ENCODE measurements at places on chromosomes 12 and 14.

DNA sequence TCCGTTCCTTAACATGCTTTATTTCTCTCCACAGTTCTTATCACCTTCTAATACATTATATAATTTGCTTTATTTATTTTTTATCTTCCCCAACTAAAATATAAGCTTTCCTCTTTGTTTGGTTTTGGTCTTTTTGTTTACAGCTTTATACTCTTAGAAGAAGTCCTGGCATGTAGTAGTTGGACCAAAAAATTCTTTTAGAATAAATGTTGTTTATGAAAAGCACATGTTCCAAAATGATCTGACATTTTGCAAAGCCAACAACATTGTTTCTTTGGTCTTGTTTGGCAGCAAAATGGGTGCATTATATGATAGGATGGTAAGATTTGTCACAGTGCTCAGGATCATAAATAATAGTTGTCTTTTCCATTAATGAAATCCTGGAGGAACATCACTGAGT is 312.5 kb downstream of the LRIG3 start:
- no peak for DNase-seq

- DNase-seq = no peak
Measured at GRCh38 chr14:76775695-76776427, 14.6 kb downstream of the VASH1 start.

DNA sequence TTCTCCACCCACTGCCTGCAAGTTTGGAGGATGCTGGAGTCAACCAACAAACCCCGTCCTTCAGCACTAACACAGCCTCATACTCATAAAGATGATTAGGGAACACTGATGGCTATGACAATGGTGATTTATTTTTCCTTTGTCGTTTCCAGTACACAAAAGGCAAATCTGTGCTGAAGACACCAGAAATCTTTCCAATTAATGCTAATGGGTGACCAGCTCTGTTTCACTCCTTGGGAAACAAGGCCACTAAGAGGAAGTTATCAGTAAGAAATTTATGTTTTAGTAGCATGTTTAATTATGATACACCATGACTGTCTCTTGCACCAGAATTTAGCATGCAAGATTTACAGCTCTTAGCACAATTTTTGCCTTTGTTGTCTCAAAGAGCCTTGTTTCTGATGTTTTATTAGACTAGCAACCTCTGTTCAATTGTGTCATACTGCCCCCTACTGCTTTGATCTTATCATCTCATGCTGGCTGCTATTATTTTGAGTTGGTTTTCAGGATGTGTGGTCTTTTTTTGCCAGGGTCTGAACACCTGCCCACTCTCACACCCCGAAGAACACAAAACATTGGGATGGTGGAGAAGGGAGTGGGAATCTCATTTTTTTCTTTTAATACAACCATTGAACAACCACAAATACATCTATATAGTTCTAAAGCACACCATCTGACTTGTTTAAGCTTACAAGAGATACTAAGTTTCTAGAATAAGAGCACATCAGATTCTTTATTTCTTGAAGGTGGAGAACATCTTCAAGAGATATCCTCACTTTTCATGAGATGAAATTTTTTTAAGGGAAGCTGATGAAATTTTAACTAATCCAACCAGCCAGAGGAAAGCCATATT is 160.9 kb downstream of the SPTSSA start:
- peak; percentile 47 for DNase-seq

GRCh38 chr12:103798586-103798985 is 42.4 kb downstream of the NT5DC3 start:
- DNase-seq = no peak

DNA sequence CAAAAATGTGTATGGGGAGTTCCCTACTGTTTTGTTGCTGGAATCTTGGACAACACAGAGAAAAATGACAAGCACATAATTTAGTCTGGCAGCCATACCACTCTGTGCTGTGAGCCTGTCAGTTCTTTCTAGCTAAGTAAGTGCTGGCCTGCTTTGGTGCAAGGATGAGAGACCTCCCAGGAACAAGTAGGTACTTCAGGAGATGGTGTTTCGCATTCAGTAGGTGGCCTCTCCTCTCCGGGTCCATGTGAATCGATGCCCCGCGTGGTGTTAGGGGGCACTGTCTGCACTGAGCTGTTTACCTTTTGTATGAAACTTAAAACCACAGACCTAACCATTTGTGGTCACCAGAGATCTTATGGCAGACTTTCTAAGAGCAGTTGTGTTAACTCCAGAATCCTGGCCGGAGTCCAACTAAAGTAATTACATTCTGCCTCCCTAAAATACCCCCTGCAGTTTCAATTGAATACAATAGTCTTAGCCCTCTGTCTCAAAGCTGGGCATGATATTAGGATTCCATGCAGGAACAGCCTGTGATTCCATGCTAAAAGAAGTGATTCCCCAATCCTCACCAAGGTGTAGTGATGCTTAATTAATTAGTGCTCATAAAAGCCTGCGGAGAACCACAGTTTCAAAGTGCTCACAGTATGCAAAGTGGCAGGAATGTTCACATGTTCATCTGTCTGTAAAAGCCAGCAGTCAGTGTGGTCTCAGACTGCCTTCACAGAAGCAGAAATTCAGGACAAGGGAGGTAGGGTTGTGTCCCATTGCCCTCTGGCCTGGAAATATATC is 64.2 kb downstream of the LLPH start:
- DNase-seq = peak; percentile 33

DNA sequence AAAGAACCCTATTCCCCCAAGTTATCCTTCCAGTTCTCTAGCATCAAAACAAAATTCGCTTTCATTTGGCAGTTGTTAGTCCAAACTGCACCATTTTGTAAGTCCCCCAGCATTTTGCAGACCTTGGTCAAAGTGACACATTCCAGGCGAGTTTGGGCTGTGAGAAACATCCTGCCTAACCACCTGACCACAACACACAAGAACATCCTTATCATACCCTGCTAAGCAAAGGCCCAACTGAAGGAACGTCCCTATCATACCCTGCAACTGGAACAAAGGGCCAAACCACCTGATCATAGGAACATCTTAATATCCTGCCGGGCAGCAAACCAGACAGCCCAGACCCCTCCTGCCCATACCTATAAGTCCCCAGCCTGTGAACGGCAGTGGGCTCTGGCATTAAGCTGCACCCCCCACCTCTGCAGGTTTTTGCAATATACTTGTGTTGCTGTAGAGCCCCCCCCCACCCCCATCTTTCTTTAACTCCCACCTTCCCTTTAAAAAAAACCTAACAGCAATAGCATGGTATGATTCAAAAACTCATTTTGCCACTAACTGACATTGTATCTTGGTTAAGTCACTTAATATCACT is 2.7 kb downstream of the PCNX4 start:
- no peak for DNase-seq

- peak; percentile 97 for DNase-seq
Measured at GRCh38 chr14:91510171-91511042, at the start of gene PPP4R3A. Gene PPP4R3A (minus strand): TSS chr14:91510310. CDS start chr14:91509647, 663 bp downstream.

DNA sequence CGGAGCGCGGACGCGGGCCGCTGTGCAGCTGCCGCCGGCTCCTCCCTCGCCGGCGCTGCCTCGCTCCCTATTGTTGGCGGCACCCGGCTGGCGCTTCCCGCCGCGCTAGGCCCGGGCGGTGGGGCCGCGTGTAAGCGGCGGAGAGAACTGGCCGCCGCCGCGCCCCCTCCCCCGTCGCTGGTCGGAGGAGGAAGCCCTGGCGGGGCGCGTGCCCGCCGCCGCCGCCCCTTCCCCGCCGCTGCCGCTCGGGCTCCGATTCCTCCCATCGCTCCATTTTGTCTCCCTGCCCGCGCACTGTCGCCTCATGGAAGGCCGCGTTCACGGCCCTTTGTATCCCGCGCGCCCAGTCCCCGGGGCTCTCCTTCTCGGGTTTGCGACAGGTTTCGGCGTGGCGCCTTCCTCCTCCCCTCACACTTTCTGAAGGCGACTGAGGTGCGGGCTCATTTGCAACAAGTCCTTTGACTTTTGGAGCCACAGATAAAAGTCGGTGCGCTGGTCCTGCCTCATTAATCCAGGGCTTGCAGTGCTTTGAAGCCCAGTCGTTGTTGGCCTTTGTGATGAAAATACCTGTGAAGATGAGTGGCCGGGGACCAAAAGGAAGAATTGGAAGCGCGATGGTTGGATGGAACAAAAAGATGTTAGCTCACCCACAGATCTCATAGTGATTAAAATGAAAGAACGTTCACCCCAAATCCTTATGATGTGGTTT is 707 bp downstream of the CPSF6 start:
- peak; percentile 53 for DNase-seq

DNA sequence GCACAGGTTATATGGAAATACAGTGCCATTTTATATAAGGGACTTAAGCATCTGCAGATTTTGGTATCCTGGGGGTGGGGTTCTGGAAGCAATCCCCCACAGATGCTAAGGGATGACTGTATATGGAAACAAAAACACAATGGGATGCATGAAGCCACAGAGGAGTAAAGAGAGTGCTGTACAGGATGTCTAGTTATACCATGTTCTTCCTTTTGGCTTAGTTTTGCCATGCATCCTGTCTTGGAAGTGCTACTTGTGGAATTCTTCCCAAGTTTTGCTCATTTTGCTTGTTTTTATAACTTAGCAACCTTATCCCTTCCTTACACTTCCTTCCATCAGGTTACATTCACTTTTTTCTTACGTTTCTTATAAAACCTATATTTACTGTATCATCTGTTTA is 55.6 kb downstream of the TRMT5 start:
- no peak for DNase-seq

DNA sequence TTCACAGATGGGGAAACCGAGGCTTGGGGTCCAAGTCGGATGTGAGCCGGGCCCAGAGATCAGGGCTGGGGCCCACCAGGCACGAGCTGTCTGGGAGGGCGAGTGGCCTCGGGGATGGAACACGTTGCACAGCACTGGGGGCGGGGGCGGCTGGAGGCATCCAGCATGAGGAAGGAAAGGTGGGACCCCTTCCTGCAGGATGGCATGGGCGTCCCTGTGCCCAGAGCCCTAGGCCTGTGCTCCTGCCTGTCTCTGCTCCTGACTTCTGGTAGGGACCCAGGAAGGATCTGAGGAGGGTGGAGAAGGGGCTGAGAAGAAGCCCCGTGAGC is 183.4 kb downstream of the KIF26A start:
- DNase-seq = no peak

DNA sequence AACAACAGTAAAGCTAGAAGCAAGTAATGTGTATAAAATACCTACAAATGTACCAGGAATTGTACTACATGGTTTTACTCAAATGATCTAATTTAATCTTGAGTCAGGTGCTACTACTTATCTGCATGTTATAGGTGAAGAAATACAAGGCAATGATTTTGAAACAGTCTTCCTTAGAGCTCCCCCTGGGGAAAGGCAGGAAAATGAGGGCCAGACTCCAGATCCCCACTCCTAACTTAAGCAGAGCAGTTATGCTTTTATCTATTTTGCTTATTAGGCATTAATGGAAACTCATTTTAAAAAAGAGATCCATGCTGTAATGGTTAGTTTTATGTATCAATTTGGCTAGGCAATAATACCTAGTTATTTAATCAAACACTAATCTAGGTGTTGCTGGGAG is 109.3 kb upstream of the CPSF6 start:
- DNase-seq = no peak

DNA sequence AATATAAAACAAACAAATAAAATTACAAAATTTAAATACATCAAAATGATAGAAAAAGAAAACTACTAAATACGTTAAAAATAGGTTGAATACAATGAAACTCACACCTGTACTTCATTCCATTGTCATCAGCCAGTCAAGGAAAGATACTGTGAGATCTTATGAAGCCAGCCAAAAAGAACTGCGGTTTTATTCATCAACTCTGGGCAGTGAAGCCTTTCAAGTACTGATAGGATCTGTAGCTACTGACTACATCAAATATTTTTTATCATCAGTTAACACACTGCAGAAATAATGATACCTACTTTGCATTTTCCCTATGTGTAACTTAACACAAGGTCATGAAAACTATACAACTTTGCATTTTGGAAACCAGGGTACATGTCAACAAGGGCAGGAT is 46.3 kb upstream of the FAR2 start:
- no peak for DNase-seq

- DNase-seq = no peak
Measured at GRCh38 chr14:100076606-100077005, 11.4 kb downstream of the EVL start.

- DNase-seq = peak; percentile 59
Measured at GRCh38 chr14:78848234-78848820, 678.2 kb downstream of the NRXN3 start.

DNA sequence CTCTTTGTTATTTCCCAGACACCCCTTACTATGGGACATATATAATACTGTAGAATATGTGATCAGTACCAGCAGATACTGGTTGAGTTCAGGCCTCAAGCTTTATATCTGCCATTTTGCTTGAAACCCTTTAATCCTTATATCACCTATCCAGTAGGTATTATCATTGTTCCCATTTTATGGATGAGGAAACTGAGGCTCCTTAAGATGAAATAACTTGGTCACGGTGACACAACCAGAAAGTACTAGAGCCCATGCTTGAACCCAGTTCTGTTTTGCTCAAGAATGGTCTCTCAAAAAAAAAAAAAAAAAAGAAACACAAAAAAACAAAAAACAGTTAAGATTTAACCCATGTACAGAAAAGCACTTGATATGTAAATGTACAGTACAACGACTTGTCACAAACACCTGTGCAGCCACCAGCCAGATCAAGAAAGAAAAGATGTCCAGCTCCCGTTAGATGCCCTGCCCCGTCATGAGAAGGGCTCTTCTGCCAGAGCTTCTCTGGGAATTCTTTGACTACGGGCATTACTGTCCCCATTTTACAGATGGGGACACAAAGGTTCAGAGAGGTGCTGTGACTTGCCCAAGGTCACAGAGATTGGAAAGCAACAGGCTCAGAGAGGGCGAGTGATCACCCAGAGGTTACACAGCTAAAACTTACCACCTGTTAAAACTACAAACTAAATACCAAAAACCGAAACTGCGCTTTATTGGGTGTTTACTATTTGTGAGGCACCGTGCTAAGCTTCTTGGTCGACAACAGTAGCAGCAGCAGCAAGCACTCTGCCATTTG is 669 bp upstream of the WSCD2 start:
- DNase-seq = no peak

DNA sequence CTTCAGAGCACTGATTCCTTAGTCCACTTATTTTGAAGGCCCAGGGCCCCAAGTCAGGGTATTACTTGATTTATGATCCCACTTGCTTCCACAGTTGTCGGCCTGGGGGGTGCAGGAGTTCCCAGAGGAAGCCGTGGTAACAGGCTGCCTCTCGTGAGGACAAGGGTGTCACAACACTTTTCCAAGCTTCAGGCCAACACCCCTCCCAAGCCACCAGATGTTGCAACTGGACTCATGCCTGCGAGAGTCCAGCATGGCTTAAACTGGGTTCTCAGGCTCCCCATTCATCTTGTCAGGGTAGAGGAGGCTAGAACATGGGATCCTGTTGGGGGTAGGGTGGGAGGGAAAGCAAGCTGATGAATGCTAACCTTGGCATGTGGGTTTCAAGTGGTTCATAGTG is 56.1 kb downstream of the BMP4 start:
- DNase-seq = no peak

DNA sequence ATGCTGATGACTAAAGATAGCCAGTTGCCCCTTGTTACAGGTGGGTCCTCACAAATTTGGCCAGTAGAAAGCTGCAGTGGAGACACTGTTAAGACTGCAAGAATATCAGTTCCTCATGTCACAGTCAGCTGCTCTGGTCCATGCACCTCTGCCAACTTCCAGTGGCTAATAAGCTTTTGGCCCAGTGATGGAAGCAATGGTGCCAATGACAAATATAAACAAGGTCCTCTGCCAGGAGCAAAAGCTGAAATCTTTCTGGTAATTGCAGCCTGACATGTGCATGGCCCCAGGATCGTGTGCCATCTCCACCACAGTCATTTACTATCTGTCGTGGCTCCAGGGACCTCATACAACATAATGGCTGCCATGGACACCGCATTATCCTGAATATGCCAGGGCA is 85.4 kb upstream of the TMEM260 start:
- DNase-seq = no peak

GRCh38 chr12:56806303-56806702 is 43.2 kb downstream of the HSD17B6 start:
- no peak for DNase-seq

GRCh38 chr14:71467361-71467811 is 464.8 kb upstream of the RGS6 start:
- no peak for DNase-seq
